ENCODE measurements at places on chromosomes 4 and X. TPM values are rescaled to one million over a fixed set of nuclear protein-coding genes. Genes with fewer than 3 reads are reported as not detected.

KIT gene
- 24.8 TPM for total RNA-seq

DNA sequence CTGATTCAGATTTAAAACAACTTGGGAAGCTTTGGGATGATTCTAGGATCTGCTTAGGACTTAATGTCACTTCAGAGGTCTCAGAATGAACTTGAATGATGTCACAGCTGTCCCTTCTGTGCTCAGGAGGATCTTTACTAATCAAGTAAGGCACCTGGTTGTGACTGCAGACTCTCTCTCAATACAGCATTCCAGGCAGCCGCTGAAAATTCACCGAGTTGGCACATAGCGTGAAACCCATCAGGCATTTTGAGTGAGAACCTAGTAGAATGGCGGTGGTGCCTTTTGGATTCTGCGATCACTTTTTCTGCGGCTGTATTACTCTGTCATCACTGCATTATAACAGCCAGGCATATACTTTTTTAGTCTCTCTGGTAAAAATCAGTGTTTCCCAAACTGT, 16.5 kb downstream of the SNX25 start:
- DNase-seq, result no peak

DNA sequence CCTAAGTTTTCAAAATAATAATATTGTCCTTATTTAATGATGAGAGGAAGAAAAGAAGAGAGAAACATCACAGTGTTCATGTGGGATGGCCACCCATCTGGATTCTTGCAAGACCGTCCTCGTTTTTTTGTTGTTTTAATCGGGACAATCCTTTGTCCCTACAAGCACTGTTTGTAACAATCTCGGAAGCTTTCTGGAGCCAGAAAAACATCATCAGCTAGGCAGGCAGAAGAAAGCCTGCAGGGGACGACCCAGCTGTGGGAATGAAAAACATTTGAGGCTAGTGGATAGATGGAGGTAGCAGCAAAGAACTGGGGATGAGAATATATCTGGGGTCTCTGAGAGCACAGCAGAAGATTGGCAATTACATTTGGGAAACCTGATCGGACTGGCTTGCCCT, 105.6 kb downstream of the DKK2 start:
- DNase-seq, result no peak

NSG1 gene
- total RNA-seq, result 56.6 TPM

SRPX2 gene
- not detected for total RNA-seq

PPBP gene
- total RNA-seq, result not detected

- DNase-seq, result no peak
Observed at GRCh38 chr4:89420507-89420906, 112.9 kb upstream of the GPRIN3 start.

DNA sequence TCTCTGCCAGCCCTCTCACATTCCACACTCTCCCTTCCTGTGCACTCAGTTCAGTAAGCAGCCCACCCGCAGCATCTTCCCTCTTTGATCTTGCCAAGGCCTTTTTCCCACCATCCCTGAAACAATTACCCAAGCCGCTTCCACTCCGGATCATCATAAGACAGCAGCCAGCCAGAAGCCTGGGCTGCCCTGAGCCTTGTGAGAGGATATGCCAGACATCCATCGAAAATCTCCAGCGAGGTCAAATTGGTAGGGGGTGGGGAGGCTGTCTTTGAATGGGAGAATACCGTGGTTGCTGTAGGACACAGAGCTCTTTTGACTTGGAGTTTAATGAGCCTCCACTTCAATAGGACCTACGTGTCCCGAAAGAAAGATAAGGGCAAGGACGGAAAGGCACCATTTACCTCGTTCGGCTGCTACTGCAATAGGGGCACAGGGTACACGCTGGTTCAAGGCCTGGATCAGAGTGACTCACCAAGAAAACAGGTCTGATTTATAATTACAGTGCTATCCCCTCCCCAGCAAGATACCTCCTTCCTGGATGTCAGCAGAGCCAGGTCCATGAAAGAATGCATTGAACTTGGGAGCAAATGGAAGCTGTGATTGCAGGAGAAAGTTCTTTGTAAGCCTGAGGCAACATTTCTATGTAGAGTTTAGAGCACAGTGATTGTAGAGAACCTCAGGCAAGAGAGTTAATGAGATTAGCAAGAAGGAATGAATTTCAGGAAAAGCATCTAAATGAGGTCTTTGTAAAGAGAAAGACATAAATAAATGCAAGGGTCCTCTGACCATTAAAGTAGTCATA, 39.5 kb downstream of the AMOT start:
- DNase-seq, result no peak

DNA sequence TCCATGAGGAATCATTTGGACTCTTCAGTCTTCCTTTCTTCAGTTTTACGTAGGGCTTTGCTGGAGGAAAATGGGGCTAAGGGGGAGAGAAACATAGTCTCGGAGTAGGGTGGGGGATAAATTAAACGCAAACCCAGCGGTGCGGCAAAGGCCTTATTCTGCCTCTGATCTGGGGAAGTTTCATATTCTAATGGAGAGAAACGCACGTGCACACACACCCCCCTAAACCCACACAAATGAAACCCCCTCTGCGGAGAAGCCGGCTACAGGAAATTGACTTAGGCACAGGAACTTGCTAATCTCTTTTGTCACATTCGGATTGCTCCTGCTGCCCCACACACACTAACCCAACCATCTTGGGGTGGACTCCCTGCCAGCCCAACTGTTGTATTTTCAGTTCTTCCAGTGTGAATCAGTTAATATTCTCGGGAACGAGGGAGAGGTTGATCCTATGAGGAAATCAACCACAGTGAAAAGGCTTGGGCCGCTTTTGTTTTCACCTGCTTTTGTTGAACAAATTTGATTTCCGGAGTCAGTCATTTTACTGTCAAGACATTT, at the start of gene RHOH:
Gene RHOH, plus strand, starts transcription at position 308 of the 558 bp plus-strand sequence. CDS start 46,356 bp downstream, outside the sequence.
- peak; percentile 58 for DNase-seq

NDNF gene
- 1.6 TPM for total RNA-seq

DNA sequence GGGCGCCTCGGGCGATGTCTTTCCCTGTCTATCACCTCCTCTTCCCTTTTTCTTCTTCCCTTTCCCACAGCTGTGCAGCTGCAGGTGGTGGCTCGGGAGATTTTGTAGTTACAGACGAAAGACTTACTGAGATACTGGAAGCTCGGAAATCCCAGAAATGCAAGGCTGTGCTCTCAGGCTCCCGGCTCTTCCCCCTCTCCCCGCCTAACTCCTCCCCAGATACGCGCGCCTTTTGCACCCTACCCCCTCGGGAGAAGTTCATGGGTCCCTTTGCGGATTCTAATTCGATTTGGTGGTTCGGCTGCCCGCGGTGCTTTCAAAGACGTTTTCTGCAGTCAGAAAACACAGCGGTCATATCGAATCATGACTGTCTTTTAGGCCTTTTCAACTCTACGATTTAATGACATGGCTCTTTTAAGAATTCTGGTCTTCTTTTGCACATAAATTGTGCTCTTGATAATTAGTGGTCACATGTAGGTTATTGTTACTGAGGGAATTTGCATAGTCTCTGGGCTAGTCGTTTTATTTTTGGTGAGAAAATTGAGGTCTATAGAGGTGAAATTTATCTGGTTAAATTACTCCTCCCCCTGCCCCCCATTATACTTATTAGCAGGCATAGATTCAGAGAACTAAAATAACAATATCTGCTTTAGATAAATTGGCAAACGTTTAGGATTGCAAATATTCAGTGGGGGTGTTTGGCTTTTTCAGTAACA, 1.6 kb downstream of the SEPTIN11 start:
- DNase-seq, result no peak

VCX3A gene
- 0.63 TPM for total RNA-seq

GRCh38 chr4:165398570-165398969, 19.8 kb downstream of the CPE start:
- DNase-seq, result no peak

DNA sequence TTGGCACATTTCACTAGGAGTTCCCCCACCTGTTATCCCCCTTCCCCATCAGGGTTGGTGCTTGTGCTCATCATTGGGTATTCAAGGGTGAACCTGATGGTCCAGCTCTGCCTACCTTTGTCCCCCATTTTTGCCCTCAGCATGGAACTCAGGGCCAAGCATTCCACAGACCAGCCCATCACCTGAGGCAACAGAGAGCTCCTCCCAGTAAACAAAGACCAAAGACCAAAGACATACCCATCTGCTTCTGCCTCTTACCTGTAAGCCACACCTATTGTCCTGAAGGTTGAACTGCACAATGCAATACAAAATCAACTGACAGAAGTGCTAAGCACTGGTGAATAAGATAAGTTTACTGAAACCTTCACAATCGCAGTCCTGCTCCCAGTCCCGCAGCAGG, 237.5 kb downstream of the PAPSS1 start:
- DNase-seq, result no peak

DNA sequence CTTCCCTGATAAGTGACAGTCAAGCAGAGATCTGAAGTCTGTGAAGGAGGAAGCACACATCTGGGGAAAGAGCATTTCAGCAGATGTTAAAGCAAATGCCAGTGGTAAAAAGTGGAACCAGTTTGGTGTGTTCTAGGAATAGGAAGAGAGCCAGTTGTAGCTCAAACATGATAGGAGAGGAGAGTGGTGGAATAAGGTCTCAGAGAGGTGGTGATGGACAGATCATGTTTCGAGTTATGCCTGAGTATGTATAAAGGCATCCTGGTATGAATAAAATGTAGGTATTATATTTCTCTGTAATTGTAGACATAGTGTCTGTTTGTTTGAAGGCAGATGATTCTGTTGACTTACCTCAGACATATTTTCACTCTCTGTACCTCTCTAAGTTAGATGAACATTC, 89.1 kb downstream of the LARP7 start:
- no peak for DNase-seq

DNA sequence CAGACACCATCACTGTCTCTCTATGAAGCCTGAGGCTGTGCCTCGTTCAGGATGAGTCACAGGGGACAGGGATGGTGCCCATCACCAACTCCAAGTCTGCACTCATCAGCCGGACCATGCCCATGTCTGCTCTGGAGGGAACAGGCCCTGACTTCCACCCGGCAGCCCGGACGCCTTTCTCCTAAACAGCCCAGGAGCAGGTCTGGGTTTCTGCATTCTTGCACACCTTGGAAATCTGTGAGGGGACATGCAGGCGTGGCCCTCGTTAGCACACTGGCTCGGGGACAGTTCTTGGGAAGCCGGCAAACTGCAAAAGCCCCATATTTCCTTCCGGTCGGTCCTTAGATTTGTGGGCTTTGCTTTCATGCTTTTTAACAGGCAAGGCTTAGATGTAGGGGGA, 67.9 kb upstream of the AFAP1 start:
- DNase-seq, result no peak

F8A3 gene
- 0.60 TPM for total RNA-seq

IDH3G gene
- total RNA-seq, result 36.1 TPM

All from H1 (cell line).